ENCODE measurements at places on chromosomes 16 and 17.

DNA sequence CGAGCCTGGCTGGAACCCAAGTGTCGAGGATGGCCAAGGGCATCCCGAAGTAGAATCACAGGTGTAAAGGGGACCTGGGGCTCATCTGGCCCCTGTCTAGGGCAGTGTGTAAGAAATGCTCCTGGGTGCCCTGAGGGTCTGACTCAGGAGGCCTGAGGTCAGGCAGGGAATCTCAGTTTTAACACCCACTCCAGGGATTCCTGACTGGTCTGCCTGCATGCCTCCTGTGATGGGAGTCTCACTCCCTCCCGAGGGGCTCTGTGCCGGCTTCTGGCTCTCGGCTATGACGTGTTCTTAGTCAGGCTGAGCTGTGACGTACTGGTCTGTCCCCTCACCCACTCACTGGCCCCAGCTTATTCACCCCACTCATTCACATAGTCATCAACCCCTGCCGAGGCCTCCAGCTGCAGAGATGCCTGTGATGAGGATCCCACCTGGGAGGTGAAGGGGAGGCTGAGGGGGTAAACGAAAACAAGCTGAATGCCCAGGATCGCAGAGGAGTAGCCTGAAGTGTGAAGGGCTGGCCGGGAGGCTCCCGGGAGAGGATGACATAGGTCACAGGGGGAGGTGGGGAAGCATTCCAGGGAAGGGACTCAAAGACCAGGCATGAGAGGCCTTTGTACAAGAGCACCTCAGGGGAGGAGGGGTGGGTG lies 23.8 kb downstream of the FAM83G start:
- no peak for DNase-seq

DNA sequence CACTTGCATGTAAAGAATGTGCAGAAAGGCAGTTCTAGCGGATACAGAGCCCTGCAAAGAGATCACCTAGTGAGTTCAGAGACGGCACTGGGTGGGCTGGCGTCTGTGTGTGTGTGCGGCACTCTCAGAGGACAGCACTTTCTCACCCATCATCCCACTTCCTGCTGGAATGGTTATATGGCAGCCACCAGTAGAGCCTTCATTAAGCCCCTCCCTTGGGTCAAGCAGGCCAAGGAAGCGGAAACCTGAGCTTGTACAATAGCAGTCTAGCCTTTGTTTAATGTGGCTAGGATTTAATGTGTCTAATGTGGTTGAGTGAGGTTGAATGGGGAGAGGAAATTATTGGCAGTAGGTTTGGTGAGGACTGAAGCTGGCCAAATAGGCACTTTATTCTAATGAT lies 88.3 kb upstream of the ELAC2 start:
- no peak for DNase-seq

DNA sequence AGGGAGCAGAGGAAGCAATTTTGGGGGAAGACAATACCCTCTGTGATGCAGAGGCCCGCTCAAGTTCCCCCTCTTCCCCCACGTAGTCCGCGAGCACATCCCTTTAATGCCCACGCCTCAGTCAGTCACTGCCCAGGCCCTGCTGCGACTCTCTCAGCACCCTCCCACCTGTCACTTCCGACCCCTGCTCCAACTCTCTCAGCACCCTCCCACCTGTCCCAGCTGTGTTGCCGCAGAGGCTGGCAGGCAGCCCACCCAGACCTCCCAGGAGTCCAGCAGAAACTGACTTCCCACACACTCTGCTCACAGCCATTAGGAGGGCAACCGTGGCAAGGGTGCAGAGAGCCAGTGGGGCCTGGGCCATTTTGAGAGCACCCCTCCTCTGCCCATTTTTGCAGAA lies 92.7 kb downstream of the WSCD1 start:
- DNase-seq: no peak

DNA sequence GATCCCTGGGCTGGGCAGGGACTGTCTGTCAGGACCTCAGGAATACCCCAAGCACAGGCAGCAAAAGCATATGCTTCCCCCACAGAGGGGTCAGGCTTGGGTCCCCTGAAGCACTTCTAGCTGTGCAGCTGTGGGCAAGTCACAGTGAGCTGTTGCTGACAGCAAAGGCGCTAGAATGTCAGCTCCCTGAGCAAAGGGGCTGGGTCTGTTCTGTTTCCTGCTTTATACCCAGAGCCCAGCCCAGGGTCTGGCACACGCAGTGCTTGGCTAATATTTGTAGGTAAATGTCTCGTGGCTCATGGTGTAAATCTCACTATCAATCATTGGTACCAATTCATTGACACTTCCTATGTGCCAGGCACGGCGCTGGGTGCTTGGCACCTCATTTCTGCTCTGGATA lies 16.6 kb upstream of the MPRIP start:
- DNase-seq: no peak

DNA sequence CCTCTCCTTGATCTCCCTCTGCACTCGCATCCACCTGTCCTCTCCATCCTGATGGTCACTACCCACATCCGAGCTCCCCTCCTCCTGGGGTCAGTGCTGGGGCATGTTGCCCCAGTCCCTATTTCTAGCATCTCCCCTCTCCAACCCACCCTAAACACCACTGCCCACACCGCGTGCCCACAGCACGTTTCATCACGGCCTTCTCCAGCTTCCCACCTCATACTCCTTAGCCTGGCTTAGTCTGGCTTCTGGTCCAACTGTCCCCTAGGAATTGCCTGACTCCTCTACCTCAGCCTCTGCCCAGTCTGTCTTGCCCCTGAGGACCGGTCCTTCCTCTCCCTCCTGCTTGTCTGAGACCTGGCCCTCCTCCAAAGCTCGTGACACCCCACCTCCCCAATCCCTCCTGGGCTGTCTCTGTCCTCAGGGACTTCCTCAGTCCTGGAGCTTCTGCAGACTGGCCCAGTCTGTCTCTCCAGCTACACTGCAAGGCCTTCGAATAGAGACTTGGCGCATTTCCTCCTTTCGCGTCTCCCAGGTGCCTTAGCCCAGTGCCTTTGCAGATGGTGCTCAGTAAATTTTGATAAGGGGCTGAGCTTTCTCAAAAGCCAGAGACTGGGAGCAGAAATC lies 4.9 kb downstream of the ALOX15 start:
- no peak for DNase-seq

GRCh38 chr17:2292100-2292499 lies 11.5 kb downstream of the SMG6 start:
- DNase-seq: no peak

DNA sequence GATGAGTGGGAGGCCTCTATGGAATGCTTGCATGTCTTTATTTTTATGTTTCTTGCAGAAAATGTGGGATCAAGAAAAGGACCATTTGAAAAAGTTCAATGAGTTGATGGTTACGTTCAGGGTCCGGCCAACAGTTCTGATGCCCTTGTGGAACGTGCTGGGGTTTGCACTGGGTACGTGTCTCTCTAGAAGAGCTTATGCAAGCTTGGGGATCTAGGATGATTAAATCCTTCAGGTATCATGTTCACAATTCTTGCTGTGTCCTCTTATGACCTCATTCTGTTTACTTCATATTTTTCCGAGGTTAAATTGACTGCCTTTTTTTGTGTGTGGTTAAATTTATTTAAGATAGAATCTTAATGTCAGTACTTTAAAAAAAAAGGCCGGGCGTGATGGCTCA lies 6.4 kb downstream of the COQ7 start:
- no peak for DNase-seq

DNA sequence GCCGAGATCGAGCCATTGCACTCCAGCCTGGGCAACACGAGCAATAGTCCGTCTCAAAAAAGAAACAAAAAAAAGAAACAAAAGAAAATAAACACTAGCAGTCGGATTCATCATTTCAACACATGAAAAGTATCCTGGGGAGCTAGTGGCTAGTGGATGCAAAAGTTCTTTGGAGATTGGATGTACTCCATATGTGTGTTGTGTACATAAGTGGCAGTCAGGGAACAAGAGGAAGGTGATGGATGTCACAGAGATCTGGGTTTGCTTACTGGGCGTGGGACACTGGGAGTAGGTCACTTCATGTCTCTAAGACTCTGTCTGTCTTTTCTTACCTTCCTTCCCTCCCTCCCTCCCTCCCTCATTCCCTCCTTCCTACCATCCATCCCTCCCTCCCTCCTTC lies 35.4 kb downstream of the MRC2 start:
- DNase-seq: no peak

- no peak for DNase-seq
These were observed 8.2 kb upstream of the HS3ST3A1 start for GRCh38 chr17:13609941-13610340.

DNA sequence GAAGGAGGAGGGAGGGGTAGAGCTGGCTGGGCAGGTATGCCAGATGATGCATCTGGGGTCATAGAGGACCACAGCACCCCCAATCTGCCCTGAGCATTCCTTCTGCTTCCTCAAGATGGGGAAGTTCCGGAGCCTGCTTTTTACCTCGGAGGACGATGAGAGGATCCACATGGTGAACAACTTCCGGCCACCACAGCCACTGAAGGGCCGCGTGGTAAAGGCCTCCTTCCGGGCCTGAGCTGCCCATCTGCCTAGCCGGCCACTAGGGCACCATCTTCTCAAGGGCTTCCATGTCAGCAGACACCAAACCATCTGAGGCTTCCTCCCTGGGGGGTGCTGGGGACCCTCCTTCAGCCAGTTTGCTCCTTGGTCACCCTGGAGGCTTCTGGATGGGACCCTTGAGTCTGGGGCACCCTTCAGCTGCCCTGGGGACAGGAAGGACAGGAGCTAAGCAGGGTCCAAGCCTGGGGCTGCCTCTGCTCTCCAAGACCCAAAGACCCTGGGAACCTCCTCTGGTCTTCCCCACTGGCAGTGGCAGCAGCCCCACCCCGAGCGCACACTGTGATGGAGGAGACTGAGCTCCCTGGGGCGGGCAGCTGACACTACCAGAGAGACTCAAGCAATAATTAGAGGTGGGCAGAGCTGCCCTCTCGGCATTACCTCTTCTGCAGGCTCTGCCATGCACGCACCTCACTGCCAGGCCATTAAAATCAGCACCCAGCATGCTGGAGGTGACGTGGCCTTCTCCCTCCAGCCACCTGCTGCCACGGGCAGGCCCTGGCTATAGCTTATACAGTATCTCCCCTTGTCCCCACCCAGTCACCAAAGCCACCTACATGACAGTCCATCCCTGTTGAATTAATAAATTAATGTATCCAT lies 9.3 kb downstream of the CA7 start:
- DNase-seq: no peak

GRCh38 chr16:74887084-74887483 lies 97.8 kb downstream of the WDR59 start:
- no peak for DNase-seq

DNA sequence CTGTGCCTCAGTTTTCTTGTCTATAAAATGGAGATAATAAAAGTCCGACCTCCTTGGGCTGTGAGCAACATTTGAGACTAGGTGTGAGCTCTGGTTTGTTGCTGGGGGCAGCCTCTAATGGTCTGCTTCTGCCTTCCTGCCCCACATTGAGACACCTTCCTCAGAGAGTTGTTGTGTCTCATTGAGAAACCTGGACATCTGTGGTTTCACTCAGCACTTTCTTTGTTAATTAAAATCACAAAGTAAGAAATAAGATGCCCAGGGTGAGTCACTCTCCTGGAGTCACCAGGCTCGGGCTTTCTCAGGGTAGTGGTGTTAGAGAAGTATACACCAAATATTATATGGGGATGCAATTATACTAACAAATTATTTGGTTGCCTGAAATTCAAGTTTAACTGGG lies 389.2 kb upstream of the SALL1 start:
- no peak for DNase-seq

- no peak for DNase-seq
These were observed 29.8 kb upstream of the ACSF3 start for GRCh38 chr16:89063768-89064320.

- no peak for DNase-seq
These were observed 41.7 kb downstream of the ESRP2 start for GRCh38 chr16:68194251-68194650.

DNA sequence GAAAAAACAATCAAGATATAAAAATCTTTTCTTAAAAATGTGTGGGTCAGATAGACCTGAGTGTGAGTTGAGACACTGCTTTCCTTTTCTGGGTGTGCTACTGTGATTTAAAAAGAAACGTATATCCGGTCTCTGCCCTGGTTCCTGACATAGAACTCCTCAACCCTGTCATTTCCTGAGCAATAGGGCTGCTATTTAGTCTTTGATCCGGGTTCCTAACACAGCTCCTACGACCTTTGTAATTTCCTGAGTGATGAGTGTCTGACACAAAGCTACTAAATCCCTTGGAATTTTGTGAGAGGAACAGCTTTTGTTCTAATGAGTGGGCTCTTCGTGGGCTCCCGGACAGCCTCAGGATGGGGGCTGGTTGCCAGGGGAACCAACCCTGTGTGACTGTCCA lies 93.9 kb upstream of the FA2H start:
- no peak for DNase-seq

- no peak for DNase-seq
These were observed 33.8 kb upstream of the CLEC18A start for GRCh38 chr16:69917311-69917710.

DNA sequence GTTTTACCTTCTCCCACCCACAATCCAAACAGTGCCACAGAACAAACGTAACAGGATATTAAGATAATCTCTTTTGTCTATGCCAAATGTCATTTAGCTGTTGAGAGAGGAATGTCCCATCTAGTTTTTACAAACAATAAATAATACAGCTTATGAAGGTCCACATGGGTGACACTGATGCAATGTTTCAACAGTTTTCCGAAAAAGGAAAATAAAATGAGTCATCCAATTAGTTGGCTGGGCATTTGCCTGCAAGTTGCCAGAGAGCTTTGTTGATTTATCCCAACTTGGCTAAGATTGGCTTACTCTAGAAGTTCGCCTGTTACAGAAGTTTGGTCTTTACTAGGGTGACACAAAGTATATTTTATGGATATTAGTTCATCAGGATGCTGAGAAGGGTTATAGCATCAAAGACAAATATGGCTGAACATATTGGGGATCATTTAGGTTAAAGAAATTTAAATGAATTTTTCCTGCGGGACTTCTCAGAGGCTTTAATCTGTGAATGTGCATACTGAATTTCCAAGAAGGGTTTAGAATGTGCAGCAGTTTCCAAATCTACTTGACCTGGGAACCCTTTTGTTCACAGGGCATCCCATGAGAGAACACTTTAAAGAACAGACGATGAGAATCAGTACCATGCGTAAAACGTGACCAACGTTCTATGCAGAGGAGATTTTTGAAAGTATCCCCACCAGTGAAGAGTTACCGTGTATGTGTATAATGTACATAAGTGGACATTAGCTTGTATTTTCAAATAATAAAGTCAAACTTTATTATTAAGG lies 73.1 kb downstream of the CDH13 start:
- no peak for DNase-seq

GRCh38 chr16:48188449-48189102 lies 32.8 kb upstream of the ABCC12 start:
- DNase-seq: no peak

DNA sequence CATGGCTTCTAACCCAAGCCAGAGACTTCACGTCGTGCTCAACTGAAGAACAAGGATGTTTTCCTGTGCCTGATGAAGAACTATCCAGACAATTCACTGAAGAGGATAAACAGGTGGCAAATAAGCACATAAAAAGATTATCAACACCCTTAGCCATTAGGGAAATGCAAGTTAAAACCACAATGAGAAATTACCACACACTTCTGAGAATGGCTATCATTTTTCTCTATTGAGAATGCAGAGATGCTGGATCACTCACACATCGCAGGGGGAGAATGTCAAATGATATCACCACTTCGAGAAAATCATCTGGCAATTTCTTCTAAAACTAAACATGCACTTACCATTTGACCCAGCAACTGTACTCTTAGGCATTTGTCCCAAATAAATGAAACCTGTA lies 162.8 kb downstream of the IRX3 start:
- no peak for DNase-seq
